AG04449 (cell line): ENCODE measurements at places on chromosomes 7 and 10.

DNA sequence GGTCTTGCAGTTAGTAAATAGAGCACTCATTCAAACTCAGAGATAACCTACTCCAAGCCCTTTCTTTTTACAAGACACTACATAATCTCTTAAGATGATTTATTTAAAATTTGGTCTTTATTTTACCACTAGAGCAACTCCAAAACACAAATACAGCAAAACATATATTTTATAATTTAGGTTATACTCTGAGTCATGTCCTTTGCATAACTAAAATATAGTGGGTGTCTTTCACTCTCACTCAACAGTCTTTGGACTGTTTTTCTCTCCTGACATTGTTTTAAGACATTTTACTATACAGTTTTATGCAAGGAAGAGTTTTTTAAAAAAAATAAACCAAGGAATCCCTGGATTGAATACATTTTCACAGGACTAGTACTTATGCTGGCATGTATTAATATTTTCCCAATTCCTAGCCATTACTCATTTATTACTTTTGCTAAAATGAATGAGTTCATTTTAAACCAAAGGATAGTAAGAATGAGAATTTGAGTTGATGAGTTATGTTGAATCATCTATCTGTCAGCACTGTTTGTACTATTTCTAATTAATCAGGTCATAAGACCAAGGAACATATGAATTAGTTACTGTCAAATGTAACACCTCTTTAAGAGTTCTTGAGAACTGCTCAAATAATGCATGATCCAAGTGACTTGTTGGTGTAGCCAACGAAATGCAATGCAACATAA is 303.1 kb upstream of the FZD1 start:
- DNase-seq: no peak

DNA sequence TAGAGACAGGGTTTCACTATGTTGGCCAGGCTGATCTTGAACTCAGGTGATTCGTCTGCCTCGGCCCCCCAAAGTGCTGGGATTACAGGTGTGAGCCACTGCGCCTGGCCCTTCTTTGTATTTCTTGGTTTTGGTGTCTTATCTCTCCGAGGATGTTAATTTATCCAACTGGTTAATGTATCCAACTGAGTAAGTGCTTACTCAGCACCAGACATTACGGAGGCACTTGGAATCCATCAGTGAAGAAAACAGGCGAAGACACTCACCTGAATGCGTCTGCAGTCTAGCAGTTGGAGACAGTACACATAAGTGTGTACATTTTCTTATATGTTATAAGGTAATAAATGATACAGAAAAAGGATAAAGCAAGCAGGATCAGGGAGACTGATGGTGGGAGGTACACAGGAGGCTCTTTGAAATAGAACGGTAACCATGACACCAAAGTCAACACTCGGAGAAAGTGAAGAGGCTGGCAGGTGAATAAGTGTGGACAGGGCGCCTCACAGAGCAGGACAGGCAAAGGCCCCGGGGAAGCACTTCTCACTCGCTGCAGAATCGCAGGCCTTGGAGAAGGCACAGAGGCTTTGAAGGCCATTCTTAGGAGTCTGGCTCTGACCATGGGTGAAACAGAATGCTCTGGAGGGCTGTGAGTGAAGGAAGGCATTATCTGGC is 73.1 kb downstream of the LANCL2 start:
- no peak for DNase-seq

- no peak for DNase-seq
Observed at GRCh38 chr10:13730956-13731355, 144.2 kb downstream of the PRPF18 start.

DNA sequence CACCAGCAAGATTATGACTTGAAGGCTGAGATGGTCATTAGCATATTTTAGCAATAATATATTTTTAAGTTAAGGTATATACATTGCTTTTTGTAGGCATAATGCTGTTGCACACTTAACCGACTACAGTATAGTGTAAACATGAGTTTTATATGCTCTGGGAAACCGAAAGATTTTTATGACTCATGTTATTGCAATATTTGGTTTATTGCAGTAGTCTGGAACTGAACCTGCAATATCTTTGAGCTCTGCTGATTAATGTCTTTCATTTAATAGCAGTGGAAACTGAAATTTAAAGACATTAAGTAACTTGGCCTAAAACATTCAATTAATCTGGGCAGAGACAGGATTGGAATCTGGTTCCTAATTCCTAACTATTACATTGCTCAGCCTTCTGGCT is 266.7 kb upstream of the PLXDC2 start:
- no peak for DNase-seq

GRCh38 chr7:28083164-28083997 is 97.2 kb downstream of the JAZF1 start:
- peak; percentile 66 for DNase-seq

GRCh38 chr10:122208571-122209430 is 62.3 kb upstream of the BTBD16 start:
- DNase-seq: no peak

DNA sequence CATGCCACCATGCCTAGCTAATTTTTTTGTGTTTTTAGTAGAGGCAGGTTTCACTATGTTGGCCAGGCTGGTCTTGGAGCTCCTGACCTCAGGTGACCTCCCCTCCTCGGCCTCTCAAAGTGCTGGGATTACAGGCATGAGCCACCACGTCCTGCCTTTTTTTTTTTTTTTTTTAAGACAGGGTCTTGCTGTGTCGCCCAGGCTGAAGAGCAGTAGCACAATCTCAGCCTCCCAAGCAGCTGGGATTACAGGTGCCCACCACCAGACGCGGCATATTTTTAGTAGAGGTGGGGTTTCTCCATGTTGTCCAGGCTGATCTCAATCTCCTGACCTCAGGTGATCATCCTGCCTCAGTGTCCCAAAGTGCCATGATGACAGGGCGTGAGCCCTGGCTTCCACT is 14.4 kb upstream of the SRPK2 start:
- DNase-seq: no peak

DNA sequence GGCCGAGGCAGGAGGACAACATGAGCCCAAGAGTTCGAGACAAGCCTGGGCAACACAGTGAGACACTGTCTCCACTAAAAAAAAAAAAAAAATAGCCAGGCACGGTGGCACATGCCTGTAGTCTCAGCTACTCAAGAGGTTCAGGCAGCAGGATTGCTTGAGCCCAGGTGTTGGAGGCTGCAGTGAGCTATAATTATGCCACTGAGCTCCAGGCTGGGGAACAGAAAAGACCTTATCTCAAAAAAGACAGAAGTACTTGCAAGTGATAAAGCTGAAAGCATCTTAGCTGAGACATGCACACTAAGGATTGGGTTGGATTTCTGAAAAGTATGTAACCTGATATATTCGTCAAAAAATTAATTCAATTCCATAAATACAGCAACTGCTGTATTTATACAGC is 68.4 kb downstream of the PPP1R3C start:
- DNase-seq: no peak
